GM23338 (cell line): ENCODE measurements at places on chromosomes 6 and 20. TPM values are rescaled to one million over a fixed set of nuclear protein-coding genes. Genes with fewer than 3 reads are reported as not detected.

The SENP6 gene
- polyA plus RNA-seq: 62.5 and 66.6 TPM in 2 replicates

The SLC17A4 gene
- polyA plus RNA-seq: not detected in 2 replicates

The BPIFB4 gene
- polyA plus RNA-seq: not detected in 2 replicates

The BLTP3A gene
- 2.9 and 3.4 TPM in 2 replicates for polyA plus RNA-seq

The PPARD gene
- 4.8 and 5.1 TPM in 2 replicates for polyA plus RNA-seq

The HMGCLL1 gene
- polyA plus RNA-seq: 0.19 TPM in 1 of 2 replicates, not detected in the other

The GRM1 gene
- polyA plus RNA-seq: 0.29 and 0.49 TPM in 2 replicates

The MACROD2 gene
- polyA plus RNA-seq: 4.3 and 5.5 TPM in 2 replicates

The SNRPB gene
- polyA plus RNA-seq: 785 and 805 TPM in 2 replicates

The HLA-DRB5 gene
- not detected in 2 replicates for polyA plus RNA-seq

The SEL1L2 gene
- polyA plus RNA-seq: not detected in 2 replicates

The LRRC1 gene
- polyA plus RNA-seq: 11.3 TPM in 2 replicates

The TCF21 gene
- 0.05 and 0.19 TPM in 2 replicates for polyA plus RNA-seq

The RIMS1 gene
- 0.89 and 1.1 TPM in 2 replicates for polyA plus RNA-seq

The BHLHE23 gene
- polyA plus RNA-seq: 0.52 TPM in 2 replicates

The ENPP5 gene
- 7.3 and 8.5 TPM in 2 replicates for polyA plus RNA-seq

The RBM12 gene
- 21.0 and 22.3 TPM in 2 replicates for polyA plus RNA-seq

The MCM8 gene
- 8.5 and 10.6 TPM in 2 replicates for polyA plus RNA-seq

The PRIM2 gene
- polyA plus RNA-seq: 37.2 and 45.5 TPM in 2 replicates

The ZNF831 gene
- not detected in 2 replicates for polyA plus RNA-seq

The PI16 gene
- 0.17 and 0.50 TPM in 2 replicates for polyA plus RNA-seq

The RPRD1B gene
- polyA plus RNA-seq: 6.3 and 7.3 TPM in 2 replicates

The BEND3 gene
- 8.6 and 9.2 TPM in 2 replicates for polyA plus RNA-seq

The KCNK16 gene
- not detected in 2 replicates for polyA plus RNA-seq

The MOG gene
- 0.49 and 0.55 TPM in 2 replicates for polyA plus RNA-seq

The RSPO3 gene
- polyA plus RNA-seq: 0.30 TPM in 1 of 2 replicates, not detected in the other

The SYCP2L gene
- 8.5 and 10.5 TPM in 2 replicates for polyA plus RNA-seq

The SLC32A1 gene
- 0.09 TPM in 1 of 2 replicates, not detected in the other for polyA plus RNA-seq

The ZSCAN23 gene
- 0.30 and 1.9 TPM in 2 replicates for polyA plus RNA-seq

The PCSK2 gene
- 0.37 and 0.68 TPM in 2 replicates for polyA plus RNA-seq

The VIP gene
- not detected in 2 replicates for polyA plus RNA-seq

The WFDC10B gene
- polyA plus RNA-seq: 0.50 and 1.0 TPM in 2 replicates

The COL11A2 gene
- 1.6 and 2.2 TPM in 2 replicates for polyA plus RNA-seq

The MLN gene
- not detected in 2 replicates for polyA plus RNA-seq

The APOM gene
- polyA plus RNA-seq: 10.0 and 10.7 TPM in 2 replicates

The CST2 gene
- not detected in 2 replicates for polyA plus RNA-seq

The USP49 gene
- 5.3 and 5.9 TPM in 2 replicates for polyA plus RNA-seq

The SRSF12 gene
- 2.3 and 3.6 TPM in 2 replicates for polyA plus RNA-seq

The MUCL3 gene
- 0.32 and 0.40 TPM in 2 replicates for polyA plus RNA-seq
